T47D (cell line): ENCODE measurements at places on chromosomes 2 and 18.

DNA sequence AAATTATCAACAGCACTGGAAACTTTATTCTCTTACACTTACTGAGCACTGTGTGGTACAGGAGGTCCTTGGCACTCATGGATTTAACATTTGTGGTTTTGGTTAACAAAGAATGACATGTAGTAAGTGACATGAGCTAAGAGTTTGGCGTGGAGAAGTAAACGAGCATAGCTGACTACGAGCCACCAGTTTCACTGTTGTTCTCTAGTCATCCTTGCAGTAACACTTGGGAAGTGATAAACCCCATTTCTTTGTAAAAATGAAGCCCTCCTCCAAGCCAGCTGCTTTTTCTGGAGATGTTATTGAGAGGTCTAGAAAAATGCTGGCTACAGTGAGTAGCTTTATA is 32.7 kb downstream of the QPCT start:
- no peak for DNase-seq

DNA sequence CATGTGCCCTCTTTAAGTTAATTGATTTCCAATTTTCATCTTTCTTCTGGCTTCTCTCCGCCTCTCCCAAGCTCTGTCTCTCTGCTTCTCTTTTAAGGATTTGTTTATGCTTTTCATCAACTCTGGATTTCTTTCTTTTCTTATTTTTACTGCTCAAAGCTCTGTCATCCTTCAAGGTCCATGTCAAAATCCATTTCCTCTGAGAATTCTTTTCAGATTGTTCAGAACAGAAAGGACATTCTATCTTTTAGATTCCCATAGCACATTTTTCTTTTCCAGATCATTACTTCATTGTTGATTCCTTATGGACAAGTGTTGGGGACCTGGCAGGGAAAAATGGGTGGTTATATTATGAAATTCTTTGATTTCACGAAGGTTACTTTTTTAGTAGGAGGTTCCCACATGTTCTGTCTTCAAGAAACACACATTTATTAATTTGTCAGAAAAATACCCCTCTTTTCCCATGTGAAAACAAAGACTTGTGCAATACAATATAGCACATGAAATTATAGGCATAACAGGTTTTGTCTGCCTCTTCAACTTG is 12.3 kb downstream of the PMAIP1 start:
- no peak for DNase-seq

DNA sequence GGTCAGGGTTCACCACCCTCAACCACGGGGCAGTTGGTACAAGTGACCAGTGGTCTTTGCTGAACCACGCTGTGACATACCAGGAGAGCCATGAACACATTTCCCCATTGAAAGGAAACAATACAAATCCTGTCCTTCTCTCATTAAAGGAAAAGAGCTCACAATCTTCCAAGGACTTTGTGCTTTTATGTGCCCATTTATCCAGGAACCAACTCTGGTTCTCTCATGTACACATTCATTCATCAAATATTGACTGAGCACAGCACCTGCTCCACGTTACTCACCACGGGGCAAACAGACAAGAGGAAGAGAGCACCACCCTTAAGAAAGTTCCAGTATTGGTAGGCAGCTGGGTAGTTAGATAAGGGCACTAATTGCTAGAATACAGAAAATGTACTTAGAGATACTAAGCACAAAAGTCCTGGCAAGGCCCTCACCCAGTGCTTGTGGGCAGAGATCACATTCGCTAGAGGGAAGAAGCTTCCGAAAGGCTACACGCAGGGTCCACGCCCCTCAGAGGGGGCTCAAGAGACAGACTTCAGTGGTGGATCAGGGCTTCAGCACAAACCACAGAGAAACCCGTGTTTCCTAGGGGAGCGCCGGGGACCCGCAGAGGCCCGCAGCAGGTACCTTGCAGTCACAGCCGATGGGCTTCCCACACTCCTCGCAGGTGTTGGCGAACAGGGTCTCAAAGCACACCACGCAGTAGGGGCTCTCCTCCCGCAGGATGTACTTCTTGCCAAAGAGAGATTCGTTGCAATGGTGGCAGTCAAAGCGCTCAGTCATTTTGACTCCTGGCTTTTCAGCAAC is 12.9 kb downstream of the FHL2 start:
- DNase-seq: no peak

GRCh38 chr2:57475391-57475790 is 571.2 kb upstream of the VRK2 start:
- no peak for DNase-seq

- DNase-seq: no peak
Measured at GRCh38 chr2:1826226-1826905, 82.1 kb upstream of the PXDN start.

GRCh38 chr2:16250056-16250425 is 309.7 kb downstream of the MYCN start:
- no peak for DNase-seq

DNA sequence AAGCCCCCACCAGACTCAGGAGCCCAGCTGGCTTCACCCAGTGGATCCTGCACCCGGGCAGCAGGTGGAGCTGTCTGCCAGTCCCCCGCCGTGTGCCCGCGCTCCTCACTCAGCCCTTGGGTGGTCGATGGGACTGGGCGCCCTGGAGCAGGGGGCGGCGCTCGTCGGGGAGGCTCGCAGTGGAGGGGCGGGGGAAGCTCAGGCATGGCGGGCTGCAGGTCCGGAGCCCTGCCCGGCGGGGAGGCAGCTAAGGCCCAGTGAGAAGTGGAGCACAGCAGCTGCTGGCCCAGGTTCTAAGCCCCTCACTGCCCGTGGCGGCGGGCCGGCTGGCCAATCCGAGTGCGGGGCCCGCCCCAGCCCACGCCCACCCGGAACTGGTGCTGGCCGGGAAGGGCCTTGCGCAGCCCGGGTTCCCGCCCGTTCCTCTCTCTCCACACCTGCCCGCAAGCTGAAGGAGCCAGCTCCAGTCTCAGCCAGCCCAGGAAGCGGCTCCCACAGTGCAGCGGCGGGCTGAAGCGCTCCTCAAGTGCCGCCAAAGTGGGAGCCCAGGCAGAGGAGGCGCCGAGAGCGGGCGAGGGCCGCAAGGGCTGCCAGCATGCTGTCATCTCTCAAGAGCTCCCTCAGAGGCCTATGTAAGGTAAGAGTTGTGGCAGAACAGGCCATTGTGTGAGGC is 1307.8 kb upstream of the TMEFF2 start:
- DNase-seq: no peak

- no peak for DNase-seq
Measured at GRCh38 chr2:120847700-120848321, 112.1 kb downstream of the GLI2 start.

GRCh38 chr2:11915650-11916049 is 169.2 kb downstream of the LPIN1 start:
- DNase-seq: no peak

GRCh38 chr2:32058130-32058529 is 5.2 kb upstream of the SPAST start:
- DNase-seq: no peak

- DNase-seq: peak; percentile 33
Measured at GRCh38 chr2:113711851-113712250, 44.6 kb downstream of the SLC35F5 start.

GRCh38 chr2:626491-627339 is 50.5 kb downstream of the TMEM18 start:
- DNase-seq: no peak
